ENCODE measurements at places on chromosomes 3 and 15.

- peak; percentile 20 for DNase-seq
Observed at GRCh38 chr15:26806151-26806550, 33.3 kb upstream of the GABRB3 start.

DNA sequence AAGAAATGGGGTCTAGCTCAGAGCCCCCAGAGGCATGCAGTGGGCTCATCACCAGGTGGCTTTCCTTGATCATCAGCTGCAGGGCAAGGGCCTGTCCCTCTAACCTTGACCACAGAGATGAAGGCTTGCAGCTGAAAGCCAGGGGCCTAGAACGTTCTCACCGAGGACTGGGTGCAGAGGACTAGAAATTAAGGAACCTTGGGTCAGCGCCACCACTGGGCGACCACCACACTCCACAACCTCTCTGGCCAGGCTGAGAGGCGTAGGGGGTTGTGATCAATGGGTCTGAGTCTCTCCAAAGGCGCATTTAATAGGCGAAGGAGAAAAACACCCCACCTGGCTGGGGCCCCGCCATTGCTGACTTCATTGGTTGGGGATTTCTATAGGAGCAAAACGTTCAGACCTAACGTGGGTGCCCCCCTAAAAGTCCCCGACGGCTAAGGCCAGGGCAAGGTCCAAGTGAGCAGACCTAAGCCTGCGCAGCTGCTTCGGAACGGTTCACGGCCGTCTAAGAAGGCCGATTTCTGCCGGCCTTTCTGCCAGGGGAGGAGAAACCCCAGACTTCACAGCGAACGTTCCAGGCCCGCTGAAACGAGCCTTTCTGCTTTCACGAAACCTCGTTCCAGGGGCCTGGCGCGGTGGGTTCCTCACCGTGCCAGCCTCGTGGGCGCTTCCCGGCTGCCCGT lies 915 bp downstream of the BCL2L10 start:
- DNase-seq = no peak

DNA sequence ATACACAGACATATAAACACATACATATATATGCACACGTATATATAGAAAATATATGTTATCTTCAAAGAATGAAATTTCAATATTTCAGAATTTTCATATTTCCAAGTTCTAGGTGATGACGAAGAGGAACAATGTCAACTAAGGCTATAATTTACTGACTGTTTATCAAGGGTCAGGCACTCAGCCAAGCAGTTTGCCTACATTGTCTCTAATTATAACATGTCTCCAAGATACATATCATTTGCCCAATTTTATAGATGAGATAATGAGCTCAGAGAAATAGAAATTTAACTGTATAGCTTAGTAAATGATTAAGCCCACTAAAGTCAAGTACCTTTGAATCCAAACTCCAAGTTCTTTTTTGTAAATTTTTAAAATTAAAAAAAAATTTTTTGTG lies 99.9 kb upstream of the PLSCR4 start:
- DNase-seq = no peak

- no peak for DNase-seq
Observed at GRCh38 chr3:111333642-111334041, 208.4 kb upstream of the CD96 start.

GRCh38 chr3:131645638-131646037 lies 142.9 kb upstream of the MRPL3 start:
- DNase-seq = no peak

DNA sequence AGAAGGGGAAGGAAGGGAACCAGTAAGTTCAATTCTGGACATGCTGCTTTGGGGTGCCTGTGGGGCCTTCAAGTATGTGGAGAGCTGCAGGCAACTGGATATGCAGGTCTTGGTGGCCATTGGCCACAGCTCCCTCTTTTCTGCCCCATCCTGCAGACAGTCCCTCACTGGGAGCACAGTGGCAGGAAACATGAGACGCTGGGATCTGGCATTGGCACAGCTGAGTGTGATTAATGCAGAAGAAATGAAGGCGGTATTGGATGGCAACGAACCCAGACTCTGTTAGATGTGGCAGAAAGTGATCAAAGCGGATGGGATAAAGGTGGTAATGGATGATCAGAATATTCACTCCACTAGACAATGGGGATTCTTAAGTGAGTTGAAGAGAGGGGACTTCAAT lies 23.2 kb upstream of the VPS8 start:
- no peak for DNase-seq

GRCh38 chr3:188700501-188700900 lies 471.3 kb upstream of the TPRG1 start:
- no peak for DNase-seq

DNA sequence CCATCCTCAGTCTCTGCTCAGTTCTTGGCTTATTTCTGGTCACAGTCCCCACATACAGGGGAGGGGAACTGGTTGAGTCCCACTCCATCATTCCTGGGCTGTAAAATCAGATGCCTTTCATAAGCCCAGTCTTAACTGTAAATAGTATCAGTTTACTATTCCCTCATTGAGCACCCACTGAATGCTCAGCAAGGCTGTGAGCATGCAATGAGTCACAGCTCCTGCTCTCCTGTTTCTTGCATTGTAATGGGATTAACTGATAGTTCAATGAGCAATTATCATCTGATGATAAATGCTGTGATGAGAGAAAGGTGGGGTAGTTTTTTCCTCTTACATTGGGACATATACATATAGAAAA lies 113.6 kb upstream of the TPM1 start:
- DNase-seq = no peak

DNA sequence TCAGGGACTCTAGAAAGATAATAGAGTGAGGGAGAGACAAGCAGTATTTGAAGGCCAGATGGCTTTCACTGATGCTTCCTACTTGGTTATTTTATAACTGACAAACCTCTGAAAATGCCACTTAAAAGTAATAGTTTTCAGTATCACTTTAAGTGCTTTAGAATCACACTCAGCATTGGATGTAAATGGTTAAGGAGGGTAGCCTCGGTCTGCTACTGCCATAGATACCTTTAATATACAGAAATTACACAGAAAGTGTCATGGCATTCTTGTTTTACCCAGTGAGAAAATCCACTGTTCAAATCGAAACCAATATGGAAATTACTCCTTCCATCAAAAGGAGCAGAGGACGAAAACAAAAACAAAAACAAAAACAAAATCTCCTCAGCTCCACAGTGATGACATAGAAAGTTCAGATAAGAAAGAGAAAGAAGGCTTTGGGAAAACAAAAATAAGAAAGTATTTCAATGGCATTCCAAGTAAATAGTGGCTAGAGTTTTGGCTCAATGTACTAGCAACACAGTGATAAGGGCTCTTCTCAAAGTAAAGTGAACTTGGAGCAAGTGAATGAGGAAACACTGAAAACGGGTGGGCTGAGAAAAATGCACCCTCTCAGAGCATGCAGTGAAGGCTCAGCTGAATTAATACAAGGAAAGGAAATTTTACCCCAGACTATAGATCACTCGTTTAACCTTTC lies 43.2 kb upstream of the CD47 start:
- no peak for DNase-seq

DNA sequence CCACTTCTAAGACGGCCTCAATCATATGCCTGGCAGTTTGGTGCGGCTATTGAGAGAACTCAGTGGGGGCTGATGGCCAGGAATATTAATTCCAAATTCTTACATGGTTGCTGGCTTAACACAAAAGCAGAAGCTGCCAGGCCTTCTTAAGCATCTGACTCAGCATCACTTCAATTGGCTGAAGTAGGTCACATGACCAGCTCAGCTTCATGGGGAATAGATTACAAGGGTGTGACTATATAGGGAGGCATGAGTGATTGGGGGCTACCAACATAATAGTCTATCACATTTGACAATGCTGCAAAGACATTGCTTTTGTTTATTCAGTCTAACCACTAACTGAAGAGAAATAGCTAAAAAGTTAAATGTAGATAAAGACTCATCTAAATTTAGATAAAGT lies 101.6 kb upstream of the ANKRD28 start:
- no peak for DNase-seq

GRCh38 chr3:188446014-188446413 lies 292.1 kb downstream of the LPP start:
- DNase-seq = no peak

DNA sequence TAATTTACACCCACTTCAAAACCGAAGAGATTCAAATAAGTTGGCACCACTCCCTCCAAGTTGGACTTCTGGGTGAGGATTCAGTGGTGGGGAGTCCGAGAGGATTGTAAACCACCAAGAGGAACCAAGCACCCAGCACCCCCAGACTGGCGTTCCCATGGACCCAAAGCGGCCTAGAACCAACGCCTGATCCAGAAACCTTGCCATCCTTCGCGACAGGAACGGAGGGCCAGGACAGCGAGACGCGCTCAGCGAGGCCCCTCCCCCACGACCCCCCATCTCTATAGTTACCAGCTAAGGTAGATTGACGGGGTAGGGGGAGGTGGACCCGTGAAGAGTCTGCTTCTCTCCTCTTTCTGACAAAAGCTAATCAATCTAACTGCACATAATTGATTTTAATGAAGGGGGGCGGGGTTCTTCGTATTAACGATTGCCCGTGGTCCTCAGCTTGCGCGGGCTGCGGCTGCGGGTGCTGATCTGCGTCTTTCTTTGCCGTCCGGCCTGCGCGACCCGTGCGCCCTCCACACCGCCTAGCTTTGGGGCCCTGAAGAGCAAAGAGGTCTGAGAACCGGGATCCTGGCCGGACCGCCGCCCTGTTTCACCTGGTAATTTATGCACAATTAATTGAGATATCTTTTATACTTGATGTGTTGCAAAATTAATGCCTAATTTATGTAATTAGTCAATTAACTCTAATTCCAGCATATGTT lies 10.9 kb upstream of the FOXB1 start:
- no peak for DNase-seq

DNA sequence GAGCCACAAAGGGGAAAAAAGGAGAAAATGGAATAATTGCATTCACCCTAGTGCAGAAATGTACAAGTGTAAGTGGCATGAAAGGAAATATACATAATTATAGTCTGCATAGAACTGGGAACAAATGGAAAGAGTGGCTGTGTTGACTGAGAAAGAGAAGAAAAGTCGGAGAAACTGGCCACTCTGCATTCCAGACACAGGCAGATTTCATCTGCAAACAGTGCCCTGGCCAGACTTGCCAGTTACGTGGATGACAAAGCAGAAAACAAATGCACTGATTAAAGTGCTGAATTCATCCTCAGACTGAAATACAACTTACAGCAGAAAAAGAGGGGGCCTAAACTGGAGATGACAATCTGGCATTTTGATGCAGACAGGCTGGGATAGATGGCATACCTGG lies 129.8 kb downstream of the FGF12 start:
- peak; percentile 78 for DNase-seq

- peak; percentile 71 for DNase-seq
Observed at GRCh38 chr15:88476635-88477060, 9.1 kb downstream of the MRPS11 start.

DNA sequence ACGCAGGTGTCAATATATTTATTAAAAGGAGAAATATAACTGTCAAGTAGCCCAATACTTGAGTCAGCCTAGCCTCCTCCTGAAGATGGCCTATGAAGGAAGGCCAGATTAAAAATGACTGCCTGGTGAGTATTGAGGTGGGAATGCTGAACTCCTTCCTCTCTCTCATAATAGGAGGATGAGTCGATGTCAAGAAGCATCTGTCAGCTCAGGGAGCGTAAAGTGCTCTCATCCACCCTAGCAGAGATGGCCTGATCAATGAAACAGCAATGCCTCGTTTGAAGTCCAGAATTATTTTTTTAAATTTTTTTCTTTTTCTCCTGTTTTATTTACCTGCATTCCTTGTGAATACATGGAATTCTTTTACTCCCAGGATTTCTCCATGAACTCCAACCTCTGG lies 58.3 kb downstream of the SCN10A start:
- DNase-seq = no peak

DNA sequence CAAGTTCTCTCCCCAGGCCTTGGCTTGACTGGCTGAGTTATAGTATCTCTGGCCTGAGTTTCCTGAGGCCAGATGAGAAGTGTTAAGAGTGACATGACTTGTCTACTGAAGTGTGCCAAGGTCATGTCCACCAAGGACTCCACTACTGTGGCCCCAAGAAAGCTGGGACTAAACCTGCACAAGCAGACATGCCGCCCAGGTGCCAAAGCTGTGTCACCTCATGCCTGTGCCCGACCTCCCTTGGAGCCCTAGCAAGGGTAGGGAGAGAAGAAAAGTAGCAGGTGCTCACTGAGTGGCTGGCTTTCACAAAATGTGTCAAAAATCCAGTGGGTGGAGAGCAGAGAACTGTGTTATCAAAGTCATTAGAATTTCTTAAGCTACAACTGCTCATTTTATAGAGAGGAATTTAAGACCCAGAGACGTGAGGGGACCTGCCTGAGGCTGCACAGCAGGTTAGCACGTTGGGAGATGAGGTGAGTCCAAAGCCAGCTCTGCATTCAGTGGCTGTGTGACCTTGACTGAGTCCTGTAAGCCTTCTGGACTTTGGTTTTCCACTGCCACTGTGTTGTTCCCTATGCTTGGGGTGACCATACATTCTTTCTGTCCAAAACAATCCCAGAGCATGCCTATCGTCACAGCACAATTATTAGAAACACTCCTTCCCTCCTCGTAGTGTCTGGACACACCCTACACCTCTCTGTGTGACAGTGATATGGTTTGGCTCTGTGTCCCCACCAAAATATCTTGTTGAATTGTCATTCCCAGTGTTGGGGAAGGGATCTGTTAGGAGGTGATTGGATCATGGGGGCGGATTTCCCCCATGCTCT lies 5.0 kb upstream of the LYSMD4 start:
- no peak for DNase-seq

GRCh38 chr3:44970926-44971490 lies 5.0 kb downstream of the ZDHHC3 start:
- no peak for DNase-seq

DNA sequence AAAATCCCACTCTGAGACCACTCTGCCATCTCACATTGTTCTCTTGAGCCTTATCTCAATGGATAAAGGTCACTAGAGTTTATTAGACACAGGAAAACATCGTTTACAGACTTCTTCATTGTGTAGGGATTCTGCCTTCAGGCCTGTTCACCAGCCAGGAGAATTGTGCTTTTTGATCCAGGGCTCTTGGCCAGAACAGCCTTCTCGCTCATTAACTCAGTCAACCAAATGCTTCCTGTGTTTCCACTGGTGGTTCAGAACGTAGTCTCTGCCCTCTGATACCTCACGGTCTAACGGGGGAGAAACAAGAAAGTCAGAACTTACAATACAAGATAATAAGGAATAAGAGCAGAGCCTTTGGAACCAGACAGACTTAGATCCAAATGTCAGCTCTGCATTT lies 54.2 kb upstream of the TSEN2 start:
- DNase-seq = peak; percentile 13

GRCh38 chr15:38648121-38648843 lies 83.7 kb upstream of the RASGRP1 start:
- DNase-seq = no peak

GRCh38 chr3:126213379-126214028 lies 33.1 kb upstream of the ALDH1L1 start:
- no peak for DNase-seq

Data from stomach (tissue), 19 donors.